NCI-H1417 treated with DMSO at 0.1 percent for 48 hours (cell line): ENCODE measurements at places on chromosomes 3 and 15.

GRCh38 chr15:65323071-65323511, 18.6 kb downstream of the RNU5B-1 start:
- no peak for DNase-seq

- peak; percentile 72 for DNase-seq
Observed at GRCh38 chr3:143134471-143134870, 14.9 kb downstream of the CHST2 start.

DNA sequence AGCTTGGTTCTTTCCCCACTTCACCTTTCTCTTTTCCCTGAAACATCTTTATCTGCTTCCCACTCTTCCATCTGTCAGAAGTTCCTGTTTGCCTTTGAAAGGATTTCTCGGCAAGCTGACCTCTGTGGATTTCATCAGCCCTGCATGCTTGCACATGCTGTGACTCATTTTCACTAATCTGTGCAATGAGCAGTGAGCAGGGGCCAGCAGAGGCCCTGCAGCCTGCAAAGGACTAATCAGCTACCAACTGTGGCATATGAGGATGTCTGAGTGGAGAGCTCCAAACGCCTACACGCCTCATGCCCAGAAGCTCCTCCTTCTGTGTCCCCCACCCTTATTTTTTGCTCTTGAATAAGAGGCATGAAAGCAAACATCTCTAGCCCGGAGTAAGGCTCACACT, 333.0 kb upstream of the SEMA6D start:
- DNase-seq = no peak

DNA sequence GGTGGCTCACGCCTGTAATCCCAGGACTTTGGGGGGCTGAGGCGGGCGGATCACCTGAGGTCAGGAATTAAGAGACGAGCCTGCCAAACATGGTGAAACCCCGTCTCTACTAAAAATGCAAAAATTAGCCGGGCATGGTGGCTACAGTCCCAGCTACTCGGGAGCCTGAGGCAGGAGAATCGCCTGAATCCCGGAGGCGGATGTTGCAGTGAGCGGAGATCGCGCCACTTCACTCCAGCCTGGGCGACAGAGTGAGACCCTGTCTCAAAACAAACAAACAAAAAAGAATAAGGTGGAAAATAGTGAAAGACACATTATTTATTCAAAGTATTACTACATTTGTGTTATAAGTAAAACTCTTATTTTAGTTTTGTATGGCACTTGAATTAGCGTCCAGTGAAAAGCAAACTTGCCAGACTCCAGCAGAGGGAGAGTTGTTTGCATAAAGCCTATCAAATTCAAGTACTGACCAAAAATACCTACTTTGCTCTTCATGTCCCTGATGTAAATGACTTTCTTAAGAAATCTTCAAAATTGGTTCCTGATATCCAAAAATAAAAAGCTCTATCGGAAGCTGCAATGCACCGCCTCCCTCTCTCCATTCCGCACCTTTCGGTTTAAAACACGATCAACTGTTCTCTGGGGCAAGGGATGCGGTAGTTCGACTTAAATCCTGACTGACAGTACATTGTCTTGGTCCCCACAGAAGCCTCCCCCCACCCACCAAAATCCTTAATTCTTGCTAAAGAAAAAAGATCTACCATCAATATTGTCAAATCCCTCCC, 1.2 kb downstream of the TRPM7 start:
- DNase-seq = no peak

- no peak for DNase-seq
Observed at GRCh38 chr15:55118344-55118870, 78.3 kb downstream of the RSL24D1 start.

- DNase-seq = no peak
Observed at GRCh38 chr15:42491539-42492225, 741 bp upstream of the ZNF106 start.

- no peak for DNase-seq
Observed at GRCh38 chr3:33904730-33905129, 106.3 kb downstream of the PDCD6IP start.

- DNase-seq = no peak
Observed at GRCh38 chr15:76335307-76336253, 993 bp upstream of the ISL2 start.

DNA sequence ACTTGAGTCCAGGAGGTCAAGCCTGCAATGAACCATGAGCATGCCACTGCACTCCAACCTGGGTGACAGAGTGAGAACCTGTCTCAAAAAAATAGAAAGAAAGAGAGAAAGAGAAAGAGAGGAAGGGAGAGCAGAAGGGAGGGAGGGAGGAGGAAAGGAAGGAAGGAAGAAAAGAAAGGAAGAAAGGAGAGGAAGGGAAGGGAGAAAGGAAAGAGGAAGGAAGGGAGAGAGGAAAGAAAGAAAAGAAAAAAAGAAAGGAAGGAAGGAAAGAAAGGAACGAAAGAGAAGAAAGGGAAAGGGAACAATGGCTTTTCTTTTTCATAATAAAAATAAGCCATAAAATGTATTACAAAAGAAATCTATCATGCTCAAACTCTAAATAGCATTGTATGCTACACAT, 116.9 kb downstream of the ZNF385D start:
- DNase-seq = no peak

DNA sequence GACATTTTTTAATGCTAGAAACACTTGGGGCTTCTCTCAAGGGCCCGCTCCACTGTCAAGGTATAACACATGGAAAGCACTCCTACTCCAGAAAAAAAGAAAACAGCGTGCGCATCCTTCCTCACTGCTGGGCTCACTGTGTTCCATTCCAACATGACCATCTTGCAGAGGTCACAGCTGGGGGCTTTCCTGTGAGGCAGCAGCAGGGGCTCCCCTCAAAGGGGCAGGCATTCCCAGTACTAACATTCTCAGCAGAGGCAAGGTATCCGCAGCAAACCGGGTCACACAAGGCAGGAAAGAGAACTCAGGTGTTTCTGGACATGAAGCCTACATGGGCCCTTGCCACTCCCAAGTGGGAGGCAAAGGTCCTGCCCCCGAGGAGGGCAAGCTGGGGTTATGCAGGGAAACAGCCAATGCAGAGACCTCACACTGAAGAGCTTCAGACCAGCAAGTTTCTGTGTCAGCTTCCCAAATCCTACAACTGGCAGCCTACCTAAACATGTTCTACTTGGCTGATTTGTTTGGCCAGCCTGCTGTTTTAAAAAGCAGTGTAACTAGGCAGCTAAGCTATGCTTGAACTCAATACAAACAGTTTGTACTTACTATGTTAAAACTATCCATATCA, 6.4 kb downstream of the BDH1 start:
- no peak for DNase-seq

- no peak for DNase-seq
Observed at GRCh38 chr3:37126856-37127255, 47.5 kb downstream of the LRRFIP2 start.

DNA sequence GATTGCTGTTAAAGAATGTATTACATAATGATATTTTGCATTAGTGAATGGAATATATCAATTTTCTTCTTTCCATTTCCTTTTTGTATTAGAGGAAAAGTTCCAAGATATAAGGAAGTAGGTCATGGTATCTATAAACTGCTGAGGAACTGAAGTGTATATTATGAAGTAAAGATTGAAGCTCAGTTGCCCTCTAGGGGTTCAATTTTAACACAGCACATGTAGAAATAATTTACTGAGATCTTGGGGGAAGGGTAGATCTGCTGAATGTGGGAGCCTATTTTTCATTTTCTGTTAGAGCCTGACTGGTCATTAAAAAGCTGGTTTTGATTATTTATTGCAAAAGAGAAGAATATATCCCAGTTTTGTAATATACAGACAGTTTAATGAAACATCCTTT, 45.2 kb downstream of the CMC1 start:
- no peak for DNase-seq

DNA sequence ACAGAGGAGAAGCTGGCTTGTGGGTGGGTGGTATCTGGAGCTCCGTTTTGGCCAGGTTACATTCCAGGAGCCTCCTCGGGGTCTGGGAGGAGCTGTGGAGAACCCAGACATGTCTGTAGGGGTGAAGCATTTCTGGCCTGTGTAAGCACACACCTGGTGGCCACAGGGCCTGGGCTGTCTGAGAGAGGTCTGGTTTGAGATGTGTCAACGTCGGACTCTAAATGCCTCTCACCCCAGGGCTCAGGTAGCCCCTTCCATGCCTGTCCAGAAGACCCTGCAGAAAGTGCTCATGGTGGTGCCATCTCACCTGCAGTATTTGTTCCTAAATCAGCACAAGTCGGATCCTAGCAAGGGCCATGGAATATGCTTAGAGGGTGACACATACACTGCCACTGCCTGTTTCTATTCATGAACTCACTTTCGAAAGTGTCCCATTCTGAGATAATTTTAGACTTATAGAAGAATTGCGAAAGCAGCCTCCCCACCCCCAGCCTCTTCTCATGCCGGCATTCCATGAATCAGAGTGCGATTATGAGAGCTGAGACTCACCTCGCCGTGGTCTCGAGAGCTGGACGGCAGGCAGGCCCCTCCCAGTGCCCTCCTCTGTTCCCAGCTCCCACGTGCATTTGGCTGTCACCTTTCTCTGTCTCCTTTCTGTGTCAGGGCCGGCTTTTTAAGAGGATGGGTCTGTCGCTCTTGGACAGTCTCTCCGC, 63.7 kb downstream of the KLF15 start:
- no peak for DNase-seq

DNA sequence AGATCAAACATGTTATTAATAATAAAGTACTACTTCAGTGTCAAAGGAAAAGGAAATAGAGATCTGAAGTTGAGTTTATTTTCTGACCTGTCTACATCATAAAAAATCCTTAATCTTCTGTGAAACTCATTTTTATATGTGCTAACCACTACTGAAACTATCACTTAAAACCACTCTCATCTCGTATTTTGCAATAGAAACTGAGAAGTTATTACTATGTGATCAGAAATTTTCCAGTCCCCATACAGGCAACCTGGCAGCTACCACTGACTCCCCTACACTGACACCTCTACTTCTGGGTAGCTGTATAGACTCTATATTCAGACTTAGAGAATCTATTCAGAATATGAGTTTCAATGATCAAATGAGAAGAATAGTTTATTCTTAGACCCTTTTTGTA, 8.3 kb downstream of the HDGFL3 start:
- DNase-seq = no peak

DNA sequence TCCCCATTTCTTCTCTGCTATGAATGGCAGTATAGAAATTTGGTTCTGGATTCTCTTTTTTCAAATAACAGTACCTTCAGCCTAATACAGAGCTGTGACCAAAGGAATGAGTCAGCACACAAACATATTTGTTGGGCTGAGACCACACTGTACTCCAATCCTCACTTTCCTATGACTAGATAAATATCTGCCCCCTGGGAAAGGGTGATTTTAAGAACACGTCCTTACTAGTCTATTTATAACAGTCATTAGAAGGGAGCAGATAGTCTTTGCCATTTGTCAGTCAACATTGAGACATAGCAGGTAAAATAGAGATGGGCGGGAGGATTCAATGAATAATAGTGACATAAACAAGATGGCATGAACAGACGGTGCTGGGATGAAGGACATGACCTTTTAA, 461.3 kb downstream of the MCTP2 start:
- no peak for DNase-seq

DNA sequence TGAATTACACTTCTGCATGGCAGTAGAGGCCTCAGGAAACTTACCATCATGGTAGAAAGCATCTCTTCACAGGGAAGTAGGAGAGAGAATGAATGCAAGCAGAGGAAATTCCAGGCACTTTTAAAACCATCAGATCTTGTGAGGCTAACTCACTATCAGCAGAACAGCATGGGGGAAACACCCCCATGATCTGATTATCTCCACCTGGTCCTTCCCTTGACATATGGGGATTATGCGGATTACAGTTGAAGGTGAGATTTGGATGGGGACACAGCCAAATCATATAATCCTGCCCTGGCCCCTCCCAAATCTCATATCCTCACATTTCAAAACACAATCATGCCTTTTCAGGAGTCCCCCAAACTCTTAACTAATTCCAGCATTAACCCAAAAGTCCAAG, 691.1 kb downstream of the SI start:
- DNase-seq = no peak

DNA sequence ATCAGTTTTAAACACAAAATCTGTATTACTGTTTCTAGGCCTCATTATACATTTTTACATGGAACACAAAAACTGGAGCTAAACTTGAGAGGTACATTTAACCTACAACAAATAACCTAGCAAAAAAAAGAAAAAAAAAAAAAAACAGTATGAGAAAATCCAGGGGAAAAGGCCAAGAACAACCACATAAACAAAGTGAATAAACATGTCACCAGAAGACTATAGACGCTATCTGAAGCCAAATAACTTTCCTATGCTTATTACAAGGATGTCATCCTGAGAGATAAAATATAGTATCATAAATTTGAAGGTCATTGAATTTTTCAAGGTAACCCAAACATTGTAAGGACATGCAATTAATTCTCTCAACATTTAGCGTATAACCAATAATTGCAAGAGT, 911.6 kb downstream of the ROBO1 start:
- DNase-seq = no peak

- no peak for DNase-seq
Observed at GRCh38 chr3:65946438-65946837, 92.3 kb downstream of the MAGI1 start.

GRCh38 chr3:129122412-129123011, 908 bp upstream of the RAB43 start:
- no peak for DNase-seq

DNA sequence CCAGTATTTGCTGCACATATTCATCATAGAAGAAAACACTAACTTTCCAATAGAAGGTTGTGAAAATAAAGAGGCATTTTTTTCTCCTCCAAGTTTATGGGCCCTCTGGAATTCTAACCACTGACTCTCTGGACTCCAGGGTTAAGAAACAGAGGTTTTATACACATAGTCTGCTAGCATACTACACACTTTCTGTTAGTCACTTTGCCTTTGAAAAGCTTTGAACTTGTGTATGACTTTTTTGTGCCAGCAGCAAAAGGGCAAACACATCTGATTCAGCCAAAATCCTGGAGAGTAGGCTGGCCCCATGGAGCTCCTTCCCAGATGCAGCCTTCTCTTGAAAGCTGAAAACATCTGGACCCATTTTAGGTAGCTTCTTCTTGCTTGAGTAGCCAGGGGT, 6.2 kb downstream of the ZIC4 start:
- DNase-seq = no peak

DNA sequence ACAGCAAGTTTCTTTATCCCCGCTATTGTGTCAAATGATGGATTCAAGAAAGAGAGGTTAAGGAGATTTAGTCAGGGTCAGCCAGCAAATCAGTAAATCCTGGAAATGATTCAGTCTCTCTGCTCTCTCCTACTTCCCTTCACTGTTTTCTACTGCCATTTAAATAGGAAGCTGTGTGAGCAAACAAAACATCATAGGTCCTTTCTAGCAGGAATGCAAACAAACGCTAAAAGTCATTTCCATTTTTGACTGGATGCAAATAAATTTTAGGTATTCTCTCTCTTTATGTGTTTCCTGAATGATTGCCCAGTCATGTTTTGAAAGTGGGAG, 299.4 kb upstream of the RORA start:
- DNase-seq = no peak

- DNase-seq = no peak
Observed at GRCh38 chr3:100463646-100464155, 28.7 kb upstream of the TMEM45A start.

DNA sequence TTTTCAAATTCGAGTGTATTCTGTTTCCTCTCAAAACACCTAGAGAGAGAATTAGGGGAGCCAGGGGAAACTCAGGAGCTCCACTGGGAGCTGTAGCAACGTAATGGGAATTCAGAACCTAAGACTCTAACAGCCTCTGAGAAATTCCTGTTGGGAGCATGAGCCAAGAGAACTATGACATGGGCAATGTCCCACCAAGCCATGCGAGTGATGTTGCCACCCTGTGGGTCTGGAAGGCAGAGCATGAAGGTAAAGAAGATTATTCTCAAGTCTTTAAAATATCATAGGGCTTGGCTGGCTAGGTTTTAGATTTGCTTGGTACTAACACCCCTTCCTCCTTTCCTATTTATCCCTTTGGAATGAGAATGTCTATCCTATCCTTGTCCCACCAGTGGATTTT, 392.6 kb upstream of the ADAMTS9 start:
- DNase-seq = no peak
